ENCODE measurements at places on chromosomes 6 and 20.
A peak's percentile ranks its signal among the peaks of the same experiment; 100 is the strongest.

- DNase-seq = no peak
These were observed 712.9 kb upstream of the MAP3K7 start for GRCh38 chr6:91299544-91300491.

DNA sequence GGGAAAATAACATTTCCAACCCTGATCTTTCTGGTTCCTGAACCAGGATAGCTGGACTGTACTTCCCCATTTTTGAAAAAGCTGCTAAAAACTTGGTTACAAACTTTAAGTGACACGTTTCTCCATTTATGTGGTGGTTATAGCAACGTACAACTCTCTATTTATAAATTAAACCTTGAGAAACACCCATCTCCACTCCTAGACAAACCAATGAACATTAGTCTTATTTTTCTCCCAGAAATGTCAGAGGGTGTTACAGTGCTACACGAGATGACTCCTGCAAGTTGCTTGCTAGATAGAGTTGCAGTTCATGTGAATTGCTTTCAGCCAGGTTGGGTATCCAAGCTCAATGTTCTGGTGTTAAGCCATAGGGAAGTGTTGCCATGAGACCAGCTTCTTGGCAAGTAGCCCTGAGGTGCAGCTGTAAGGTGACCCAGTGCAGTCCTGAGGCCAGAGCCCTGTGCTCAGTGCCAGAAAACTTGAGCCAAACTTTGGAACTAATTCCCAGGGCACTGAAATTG is 51.3 kb upstream of the REV3L start:
- DNase-seq = peak; percentile 7

GRCh38 chr6:152204591-152204990 is 397.1 kb downstream of the ESR1 start:
- no peak for DNase-seq

DNA sequence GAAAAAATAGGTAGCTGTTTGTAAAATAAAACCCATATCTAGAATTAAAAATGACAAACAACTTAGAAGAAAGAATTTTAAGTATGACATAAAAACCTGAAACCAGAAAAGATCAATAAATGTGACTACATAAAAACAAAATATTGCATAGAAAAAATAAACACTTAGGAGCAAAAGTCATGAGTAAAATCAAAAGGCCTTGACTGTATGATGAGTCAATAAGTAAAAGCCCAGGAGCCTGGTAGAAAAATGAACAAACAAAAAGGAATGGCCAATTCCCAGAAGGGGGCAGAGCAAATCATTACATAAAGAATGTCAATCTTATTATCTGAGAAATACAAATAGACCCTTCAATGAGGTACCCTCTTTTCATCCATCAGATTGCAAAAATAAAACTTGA is 20.7 kb upstream of the ENPP1 start:
- DNase-seq = no peak

GRCh38 chr20:59944726-59945125 is 4.5 kb downstream of the FAM217B start:
- no peak for DNase-seq

GRCh38 chr6:125746731-125747588 is 2.5 kb upstream of the HEY2 start:
- no peak for DNase-seq

DNA sequence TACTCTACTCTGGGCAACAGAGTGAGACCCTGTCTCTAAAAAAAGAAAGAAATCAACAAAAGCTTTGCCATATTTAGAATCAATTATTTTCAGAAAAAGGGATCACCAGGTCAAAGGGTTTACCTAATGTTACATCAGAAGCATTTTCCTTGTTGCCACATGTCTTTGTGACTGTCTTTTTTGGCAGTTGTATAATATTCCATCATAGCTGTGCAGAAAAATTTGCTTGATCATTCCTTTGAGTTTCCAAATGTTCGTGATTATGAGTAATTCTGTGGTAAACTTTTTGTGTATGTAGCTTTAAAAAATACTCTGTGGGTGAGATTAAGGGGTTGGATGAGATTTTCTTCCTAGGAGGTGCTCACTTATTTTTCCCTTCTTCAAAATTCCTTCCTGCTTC is 26.4 kb downstream of the PNPLA1 start:
- no peak for DNase-seq

DNA sequence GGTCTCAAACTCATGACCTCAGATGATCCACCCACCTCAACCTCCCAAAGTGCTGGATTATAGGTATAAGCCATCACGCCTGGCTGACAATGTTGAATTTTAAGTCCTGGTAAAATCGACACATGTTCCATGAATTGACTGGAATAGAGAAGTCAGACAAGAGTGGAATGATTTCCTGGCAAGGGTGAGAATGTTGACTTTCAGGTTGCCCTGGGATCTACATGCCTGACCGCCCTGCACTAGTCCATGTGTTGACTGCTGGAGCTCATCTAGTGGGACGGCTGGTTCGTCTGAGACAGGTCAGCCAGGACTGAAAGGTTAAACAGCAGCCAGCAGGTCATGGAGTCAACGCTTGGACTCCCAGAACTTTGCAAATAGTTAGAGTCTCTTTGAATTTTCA is 88.8 kb downstream of the SASH1 start:
- DNase-seq = no peak

DNA sequence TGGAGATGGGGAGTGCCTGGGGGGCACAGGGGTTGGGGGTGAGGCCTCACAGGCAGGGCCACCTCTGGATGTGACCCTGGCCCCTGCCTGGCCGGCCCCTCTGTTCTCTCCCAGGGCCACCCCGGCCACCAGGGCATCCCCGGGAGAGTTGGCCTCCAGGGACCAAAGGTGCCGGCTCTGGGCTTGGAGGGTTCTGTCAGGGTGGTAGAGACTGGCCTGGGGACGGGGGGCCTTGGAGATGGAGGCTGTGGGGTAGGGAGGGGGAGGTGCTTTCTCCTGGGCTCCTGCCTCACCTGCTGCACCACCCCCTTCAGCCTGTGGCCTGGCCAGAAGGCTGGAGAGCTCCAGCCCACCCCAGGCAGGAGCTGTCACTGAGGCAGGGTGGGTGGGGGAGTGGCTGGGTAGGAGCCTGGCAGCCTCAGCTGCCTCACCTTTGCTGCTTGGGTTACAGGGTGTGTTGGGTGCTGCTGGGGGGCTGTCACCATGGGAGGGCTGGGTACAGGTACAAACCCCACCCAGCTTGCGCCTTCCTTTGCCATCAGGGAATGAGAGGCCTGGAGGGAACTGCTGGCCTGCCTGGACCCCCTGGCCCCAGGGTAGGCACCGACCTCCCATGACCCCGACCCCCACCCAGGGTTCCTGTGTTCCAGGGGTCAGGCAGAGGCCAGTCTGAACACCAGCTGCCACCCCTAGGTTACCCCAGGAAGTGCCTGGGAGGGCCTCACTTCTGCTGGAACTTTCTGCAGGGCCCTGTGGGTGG is 32.7 kb downstream of the COL20A1 start:
- no peak for DNase-seq

- DNase-seq = peak; percentile 76
These were observed at the start of gene ANKRD6 for GRCh38 chr6:89432875-89433251. Gene ANKRD6 (plus strand): TSS chr6:89433152. CDS start chr6:89566977, 133,825 bp downstream.

DNA sequence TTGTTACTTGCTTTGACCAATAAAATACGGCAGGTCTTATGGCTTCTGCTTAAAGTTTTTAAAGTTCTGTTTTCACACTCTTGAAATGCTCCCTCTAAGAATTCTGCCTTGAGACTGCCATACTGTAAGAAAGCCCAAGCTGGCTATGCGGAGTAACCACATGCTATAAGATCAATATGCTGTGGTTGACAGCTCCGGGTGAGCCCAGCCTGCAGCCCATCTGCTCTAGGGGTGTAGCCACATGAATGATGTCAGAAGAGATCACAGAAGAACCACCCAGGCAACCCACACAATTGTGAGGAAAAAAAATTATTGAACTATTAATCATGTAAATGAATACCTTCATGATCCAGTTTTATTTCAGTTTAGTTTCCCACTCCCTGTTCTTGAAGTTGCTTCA is 26.1 kb upstream of the SH3BGRL2 start:
- no peak for DNase-seq

GRCh38 chr20:31951203-31951529 is 680 bp downstream of the PDRG1 start:
- no peak for DNase-seq

GRCh38 chr6:167576828-167577503 is 249.7 kb upstream of the AFDN start:
- DNase-seq = no peak

DNA sequence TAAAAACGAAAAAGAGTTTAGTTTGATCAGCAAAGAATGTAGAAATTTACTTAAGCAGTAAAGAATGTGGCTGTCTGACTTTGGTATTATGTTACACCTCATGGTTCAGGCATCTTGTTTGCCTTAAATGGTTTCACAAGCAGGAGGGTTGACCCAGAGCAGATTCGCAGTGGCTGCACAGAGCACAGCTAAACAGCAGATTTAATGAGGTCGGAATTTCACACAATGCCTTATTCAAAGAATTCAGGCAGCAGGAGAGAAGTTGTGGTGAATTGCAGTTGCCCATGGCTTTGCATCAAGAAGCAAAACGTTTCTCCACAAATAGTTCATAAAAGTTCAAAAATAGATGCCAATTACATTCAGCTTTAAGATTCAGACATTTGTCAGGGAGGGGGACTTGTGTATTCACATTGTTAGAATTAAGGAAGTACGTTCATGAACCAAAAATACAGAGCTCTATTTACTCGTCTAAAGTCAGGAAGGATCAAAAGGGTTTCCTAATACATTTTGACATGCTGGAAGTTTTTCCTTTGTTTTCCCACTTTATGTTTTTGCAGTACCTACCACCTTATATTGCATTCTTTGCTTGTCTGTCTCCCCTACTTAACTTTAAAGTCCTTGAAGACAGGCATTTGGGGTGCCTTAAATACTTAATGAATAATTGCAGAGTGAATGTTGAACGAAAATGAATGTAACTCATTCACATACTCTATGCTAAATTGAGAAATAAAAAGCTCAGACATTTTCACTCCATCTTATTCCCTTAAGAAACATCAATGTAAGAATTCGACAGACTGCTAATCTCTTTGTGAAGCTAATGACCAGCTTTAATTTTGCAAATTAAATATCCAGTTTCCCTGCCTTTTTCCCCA is 1163.6 kb upstream of the CITED2 start:
- peak; percentile 90 for DNase-seq

DNA sequence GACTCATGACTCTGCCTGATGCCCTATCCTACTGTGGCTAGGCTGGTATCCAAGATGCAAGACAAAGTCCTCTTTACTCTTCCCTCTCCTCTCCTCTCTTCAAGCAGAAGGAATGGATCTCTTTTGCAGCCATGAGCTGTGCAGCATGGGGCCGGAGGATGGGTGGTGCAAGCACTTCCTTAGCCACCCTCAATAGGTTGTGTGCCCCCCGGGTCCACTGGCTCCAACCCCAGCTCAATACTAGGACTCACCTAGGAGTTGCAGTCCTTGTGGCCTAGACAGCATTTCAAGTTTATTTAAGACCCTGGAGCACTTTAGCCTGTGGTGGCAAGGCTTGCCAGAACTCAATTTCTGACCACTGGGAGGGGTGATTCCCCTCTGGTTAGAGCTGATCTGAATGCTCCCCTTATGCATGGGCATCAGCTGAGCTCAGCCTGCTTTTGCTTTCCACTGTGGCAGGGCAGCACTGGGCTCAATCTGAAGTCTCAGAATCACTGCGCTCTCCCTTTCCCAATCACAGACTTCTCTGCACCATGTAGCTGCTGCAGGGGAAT is 29.0 kb upstream of the GRM4 start:
- no peak for DNase-seq

DNA sequence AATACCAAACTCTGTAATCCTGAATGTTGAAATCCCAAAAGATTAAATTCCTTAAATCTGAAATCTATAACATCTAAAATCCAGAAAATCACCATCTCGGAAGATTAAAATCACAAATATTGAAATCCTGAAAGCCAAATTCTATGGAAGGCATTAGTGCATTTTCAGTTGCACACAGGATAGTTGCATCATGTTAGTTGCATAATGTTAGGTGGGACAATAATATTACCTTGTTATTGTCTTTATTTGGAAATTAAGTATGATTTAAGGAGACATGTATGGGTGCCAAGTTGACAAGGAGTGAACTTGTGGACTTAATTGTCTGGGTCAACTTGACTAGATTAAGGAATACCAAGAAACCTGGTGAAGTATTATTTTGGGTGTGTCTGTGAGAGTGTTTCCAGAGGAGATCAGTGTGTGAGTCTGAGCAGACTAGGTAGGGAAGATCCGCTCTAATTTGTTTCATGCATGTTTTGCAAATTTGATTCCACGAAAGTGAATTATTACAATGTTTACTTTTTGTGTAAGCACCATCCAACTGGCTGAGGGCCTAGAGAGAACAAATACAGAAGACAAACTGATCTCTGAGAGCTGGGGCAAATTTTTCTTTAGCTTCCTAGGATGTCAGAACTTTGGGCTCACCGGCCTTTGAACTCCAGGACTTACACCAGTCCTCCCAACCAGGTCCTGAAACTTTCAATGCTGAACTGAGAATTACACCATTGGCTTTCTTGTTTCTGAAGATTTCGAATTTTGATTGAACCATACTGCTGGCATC is 545.1 kb upstream of the IRAK1BP1 start:
- DNase-seq = no peak

- no peak for DNase-seq
These were observed 97.8 kb downstream of the GMPR start for GRCh38 chr6:16336056-16336818.

GRCh38 chr6:4582506-4583417 is 193.4 kb upstream of the CDYL start:
- DNase-seq = no peak

- no peak for DNase-seq
These were observed 66.8 kb downstream of the ZFP64 start for GRCh38 chr20:52124821-52125220.

GRCh38 chr6:39962831-39963230 is 28.6 kb upstream of the MOCS1 start:
- DNase-seq = peak; percentile 8

GRCh38 chr6:128158496-128158895 is 257.6 kb upstream of the THEMIS start:
- DNase-seq = no peak

DNA sequence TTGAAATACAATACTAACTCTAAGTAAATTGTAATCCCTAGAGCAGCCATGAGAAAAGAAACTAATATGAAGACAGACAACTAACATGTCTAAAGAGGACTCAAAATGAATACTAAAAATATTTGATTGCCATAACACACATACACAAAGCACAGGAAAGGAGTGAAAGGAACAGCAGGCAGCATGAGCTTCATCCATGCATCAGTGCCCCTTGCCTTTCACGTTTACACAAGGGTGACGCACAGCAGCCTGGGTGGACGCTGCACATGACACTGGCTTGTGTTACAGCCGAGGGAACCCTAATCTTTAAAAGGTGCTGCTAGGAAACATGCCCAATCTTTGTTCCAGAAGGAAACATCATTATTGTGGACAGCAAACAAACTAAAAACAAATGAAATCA is 123.5 kb downstream of the MAN1A1 start:
- no peak for DNase-seq

GRCh38 chr20:10802236-10802635 is 128.4 kb upstream of the JAG1 start:
- no peak for DNase-seq

Data from T47D (cell line).